HCT116 (cell line): ENCODE measurements at places on chromosomes 12 and 14. TPM values are rescaled to one million over a fixed set of nuclear protein-coding genes. Genes with fewer than 3 reads are reported as not detected.

NOP9 gene
- 39.4 TPM for total RNA-seq

ADAM20 gene
- 0.57 TPM for total RNA-seq

HCAR2 gene
- total RNA-seq: not detected

BMAL2 gene
- total RNA-seq: 21.5 TPM

KERA gene
- total RNA-seq: not detected

RNASE3 gene
- not detected for total RNA-seq

SERPINA12 gene
- total RNA-seq: not detected

PSMB11 gene
- not detected for total RNA-seq

IAPP gene
- not detected for total RNA-seq

SYCP3 gene
- total RNA-seq: not detected

NFATC4 gene
- 7.6 TPM for total RNA-seq

SUSD6 gene
- total RNA-seq: 6.4 TPM

AMN gene
- 5.7 TPM for total RNA-seq

RPS6KL1 gene
- total RNA-seq: 6.7 TPM

CRACR2A gene
- total RNA-seq: 18.4 TPM

CCDC175 gene
- total RNA-seq: not detected

TAS2R50 gene
- total RNA-seq: 0.54 TPM

PRPF40B gene
- total RNA-seq: 29.0 TPM

OR4N5 gene
- not detected for total RNA-seq

DBX2 gene
- not detected for total RNA-seq

GDF3 gene
- total RNA-seq: not detected

CFAP251 gene
- 2.6 TPM for total RNA-seq

TMEM119 gene
- not detected for total RNA-seq

SSPN gene
- total RNA-seq: 0.17 TPM
